ENCODE measurements at places on chromosomes 5 and 9.

GRCh38 chr9:133141833-133142595 lies 21.0 kb upstream of the RALGDS start:
- DNase-seq, result peak; percentile 82

- no peak for DNase-seq
Measured at GRCh38 chr9:100803956-100804355, 224.6 kb upstream of the PLPPR1 start.

- DNase-seq, result no peak
Measured at GRCh38 chr9:8332871-8333270, 533.3 kb upstream of the DMAC1 start.

- no peak for DNase-seq
Measured at GRCh38 chr9:138082918-138083636, 205.5 kb downstream of the CACNA1B start.

DNA sequence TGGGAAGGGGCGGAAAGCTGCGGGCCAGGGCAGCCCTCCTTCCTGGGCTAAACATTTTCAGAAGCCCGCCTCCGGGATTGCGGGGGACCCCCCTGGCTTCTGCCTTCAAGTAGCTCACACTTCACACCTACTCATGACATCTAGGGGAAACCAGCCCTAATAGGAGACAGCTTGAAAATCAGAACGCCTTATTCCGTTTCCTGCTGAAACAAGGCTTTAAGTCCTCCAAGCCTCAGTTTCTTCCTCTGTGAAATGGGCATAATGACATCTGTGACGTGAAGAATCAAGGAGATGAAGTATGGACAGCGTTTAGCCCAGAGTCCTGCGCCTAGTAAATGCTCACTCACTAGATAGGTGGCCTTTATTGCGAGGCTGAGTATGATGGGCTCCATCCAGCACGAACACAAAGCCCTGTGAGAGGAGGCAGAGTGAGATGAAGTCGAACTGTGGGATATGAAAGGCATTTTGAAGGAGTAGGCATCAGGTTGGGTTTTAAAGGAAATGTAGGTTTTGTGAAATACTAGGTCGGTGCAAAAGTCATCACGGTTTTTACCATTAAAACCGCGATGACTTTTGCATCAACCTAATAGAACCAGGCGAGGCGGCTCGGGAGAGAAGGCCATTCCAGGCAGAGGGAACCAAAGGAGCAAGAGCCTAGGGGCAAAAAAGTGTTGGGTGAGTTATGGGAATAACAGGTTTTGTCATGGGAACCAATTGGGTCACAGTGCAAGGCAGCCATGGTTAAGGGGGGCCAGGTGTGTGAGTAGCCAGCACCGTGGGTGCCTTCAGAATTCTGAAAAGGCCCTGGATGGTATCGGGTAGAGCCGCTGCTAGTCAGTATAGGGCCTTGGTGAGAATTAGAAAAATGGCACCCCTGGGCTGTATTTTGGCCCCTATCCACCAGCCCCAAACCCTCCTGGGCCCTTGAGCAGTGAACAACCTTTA lies 1.0 kb upstream of the TSC1 start:
- DNase-seq, result no peak

GRCh38 chr9:2420543-2420942 lies 201.0 kb upstream of the VLDLR start:
- no peak for DNase-seq

- no peak for DNase-seq
Measured at GRCh38 chr5:74322191-74322590, 318.3 kb downstream of the ENC1 start.

- no peak for DNase-seq
Measured at GRCh38 chr5:91301106-91301846, 81.8 kb downstream of the ARRDC3 start.

DNA sequence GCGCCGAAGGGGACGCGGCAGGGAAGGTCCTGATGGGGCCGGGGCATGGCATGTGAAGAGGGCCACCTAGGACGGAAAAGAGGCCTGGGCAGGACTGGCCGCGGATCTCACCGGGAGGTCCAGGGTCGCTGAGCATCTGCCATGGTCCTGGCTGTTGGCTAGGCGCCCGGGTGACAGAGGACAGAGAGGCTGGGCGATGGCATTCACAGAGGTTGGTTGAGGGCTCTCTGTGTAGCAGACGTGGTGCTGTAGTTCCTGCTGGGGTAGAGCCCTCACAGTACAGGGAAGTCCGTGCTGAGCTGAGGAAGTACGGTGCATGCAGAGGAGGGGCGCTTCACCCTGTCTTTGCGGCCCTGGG lies 427 bp downstream of the PCYOX1L start:
- DNase-seq, result peak; percentile 42

GRCh38 chr9:11618241-11618805 lies 1005.5 kb upstream of the PTPRD start:
- no peak for DNase-seq
